ENCODE measurements at places on chromosomes 3 and 15.

GRCh38 chr3:77326586-77326985 lies 286.7 kb downstream of the ROBO2 start:
- DNase-seq, result no peak

- DNase-seq, result no peak
Observed at GRCh38 chr15:85976986-85977385, 102.7 kb upstream of the AGBL1 start.

DNA sequence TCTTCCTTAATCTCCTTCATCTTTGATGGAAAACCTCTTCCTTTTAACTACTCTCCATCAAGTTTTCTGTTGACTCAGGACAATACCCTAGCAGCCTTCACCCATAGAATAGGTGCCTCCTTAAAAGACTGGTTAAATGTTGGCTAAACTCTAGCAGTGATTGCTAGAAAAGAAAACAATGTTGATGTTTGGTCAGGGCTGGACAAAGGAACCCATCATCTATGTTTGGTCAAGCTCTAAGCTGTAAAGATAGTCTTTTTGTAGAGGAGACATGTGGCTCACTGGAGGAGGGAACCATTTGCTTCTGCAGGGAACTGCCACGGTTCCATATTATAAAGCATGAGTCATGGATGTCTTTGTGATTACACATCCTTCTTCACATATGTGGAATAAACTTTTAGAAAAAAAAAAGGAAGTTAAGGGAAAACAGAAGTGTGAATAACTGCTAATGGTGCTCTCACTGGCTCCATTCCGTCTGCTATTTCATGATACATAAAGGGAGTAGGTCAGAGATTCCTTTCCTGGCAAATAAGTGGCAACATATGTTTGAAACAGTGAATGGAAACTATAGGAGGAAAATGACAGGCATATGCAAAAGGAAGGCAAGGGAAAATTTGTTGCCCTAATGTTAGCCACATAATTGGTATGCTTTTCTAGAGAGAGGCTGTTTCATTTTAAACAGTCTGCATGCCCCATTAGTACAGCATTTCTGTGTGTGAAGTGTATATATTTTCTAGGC lies 78.2 kb downstream of the CMSS1 start:
- DNase-seq, result no peak

DNA sequence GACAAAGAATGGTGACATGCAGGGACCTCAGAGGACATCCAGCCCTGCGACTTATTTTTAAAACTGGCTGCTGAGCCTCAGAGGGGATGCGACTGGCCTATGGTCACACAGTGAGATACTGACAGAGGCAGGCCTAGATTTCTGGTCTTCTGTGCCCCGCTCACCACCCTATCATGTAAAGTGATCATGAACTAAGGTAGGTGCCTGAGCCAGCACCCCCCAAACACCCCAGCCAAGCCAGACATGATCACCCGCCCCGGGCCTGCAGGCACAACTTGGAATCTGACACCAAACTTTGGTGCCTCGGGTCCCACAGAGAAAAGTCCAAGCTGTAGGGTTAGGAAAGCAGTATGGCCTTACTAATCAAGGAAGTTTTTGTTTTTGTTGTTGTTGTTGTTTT lies 33.9 kb upstream of the HHATL start:
- no peak for DNase-seq

DNA sequence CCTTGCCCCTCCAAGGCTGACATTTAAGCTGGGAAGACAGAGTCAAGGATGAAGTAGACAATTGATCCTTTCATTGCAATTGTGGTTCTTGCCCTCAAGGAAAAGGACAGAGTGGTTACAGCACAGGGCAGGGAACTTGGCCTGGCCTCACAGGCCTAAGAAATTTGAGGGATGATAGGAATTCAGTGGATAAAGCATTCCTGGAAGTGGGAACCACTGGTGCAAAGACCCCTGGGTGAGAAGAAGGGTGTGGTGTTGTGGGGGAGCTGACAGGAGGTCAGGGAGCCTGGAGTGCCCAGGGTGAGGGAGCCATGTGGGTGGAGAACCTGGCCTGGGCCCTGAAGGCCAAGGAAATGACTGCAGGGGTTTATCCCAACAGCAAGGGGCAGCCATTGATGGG lies 287.4 kb downstream of the UACA start:
- DNase-seq, result no peak

GRCh38 chr3:195257454-195258448 lies 13.2 kb downstream of the XXYLT1 start:
- no peak for DNase-seq

- no peak for DNase-seq
Observed at GRCh38 chr15:31605467-31605931, 278.9 kb downstream of the KLF13 start.

GRCh38 chr3:151329363-151329762 lies at the start of gene P2RY13:
Gene P2RY13 (minus strand): TSS chr3:151329549. CDS start chr3:151329528, 21 bp downstream.
- DNase-seq, result no peak

GRCh38 chr3:22156868-22157267 lies 405.9 kb upstream of the ZNF385D start:
- no peak for DNase-seq

- no peak for DNase-seq
Observed at GRCh38 chr3:106685745-106686144, 691.5 kb upstream of the CCDC54 start.

DNA sequence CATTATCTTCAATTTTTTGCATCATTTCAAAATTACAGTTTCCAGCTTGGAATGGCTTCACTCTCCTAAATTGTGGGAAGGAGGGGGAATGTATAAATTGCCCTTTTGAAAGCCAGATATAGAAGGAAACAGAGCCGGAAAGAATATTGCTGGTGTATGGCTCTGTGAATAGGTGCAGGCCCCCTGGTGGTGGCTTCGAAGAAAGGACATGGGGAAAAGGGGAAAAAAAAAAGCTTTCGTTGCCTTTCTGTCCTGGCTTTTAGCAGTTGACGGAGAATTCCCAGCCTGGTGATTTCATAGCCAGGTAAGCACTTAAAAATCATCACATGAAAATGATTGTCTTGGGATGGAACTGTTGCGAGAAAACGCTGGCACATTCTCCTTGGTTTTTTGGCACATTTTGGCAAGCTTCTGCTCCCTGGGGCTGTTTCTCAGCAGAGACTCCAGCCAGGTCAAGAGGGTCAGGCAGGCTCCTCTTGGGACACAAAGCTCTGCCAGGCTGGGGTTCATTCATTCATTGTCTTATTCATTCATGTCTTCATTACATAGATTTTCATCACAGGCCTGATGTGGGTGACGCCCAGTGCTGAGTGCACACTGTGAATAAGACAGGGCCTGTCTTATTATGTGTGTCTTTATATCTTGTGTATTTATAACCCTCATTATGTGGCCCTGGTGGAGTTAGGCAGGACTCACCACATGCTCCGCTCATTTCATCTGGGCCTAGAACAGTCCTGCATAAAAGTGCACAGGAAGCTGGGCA lies 300.0 kb upstream of the TPM1 start:
- DNase-seq, result peak; percentile 53

DNA sequence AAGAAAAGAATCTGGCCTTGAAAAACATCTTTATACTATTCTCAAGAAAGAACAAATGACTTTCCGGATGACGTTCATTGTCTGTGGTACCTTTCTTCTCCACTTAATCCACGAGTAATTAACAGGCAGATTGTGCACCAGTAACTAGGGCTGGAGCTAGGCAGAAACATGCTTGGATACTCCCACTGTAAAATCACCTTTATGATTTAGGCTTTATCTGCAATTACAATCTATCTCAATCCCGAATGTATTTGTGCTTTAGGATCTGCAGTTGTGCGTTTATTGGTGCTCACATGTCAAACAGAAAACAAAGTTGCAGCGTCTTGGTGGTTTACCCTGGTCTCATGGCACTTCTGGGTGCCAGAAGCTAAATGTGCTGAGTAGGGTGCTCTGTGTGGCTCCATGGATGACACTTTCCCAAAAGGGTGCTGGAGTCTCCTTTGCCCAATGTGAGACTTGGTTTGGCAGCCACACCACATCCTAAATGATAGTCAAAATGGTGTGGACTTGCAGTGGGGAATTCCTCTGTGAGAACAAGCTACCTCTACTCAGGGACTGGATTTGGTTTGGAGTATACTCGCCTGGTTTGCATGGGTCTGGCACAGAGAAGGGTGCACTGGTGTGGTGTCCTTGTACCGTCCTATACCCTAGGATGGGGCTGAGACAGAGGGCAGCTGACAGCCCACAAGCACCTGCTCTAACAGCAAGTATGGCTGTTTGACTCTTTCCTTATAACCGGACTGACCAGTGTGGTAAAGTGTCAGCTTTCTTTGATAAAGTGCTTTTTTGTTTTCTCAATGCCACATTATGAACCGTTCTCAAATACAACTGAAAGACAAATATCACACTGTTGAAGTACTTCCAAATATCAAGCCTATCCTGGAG lies 7.7 kb downstream of the SERP1 start:
- no peak for DNase-seq

DNA sequence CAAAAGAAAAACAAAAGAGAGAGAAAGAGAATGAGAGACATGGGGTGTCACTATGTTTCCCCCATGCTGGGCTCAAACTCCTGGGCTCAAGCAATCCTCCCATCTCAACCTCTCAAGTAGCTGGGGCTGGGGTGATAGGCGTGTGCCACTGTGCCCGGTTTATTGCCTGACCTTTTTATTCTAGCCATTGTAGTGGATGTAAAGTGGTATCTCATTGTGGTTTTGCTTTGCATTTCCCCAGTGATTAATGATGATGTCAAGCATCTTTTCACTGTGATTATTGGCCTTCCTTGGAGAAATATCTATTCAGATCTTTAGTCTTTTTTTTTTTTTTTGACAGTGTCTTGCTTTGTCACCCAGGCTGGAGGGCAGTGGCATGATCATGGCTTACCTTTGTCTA lies 37.7 kb upstream of the GK5 start:
- DNase-seq, result no peak

DNA sequence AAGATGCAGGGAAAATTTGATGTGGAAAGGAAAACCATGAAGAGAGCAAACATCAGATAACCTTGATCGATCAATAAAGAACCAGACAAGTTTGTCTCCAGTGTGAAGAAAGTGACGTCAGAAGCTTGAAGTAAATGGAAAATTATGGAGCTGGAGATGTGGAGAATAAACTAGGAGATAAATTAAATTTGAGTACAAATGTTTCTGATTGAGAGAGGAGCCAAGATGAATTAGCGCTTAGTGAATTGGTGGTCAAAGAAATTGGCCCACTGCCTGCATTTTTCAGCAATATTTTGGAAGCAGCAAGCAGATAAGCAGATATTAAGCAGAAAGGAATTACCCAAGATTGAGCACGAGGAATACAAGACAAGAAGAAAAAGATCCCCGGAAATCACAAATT lies 567.3 kb upstream of the ZNF385D start:
- no peak for DNase-seq

DNA sequence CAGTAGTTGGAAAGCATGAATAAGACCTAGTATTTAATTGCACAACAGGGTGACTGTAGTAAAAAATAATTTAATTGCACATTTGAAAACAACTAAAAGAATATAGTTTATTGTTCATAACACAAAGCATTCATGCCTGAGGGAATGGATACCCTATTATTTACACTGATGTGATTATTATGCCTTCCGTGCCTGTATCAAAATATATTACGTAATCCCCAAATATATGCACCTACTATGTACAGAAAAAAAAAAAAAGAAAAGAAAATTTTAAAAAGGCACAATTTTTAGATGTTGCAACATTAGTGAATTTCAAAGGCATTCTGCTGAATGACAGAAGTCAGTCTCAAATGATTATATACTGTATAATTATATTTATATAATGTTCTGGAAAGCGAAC lies 647.2 kb upstream of the BCHE start:
- no peak for DNase-seq

GRCh38 chr3:122392868-122393844 lies 9.2 kb downstream of the FAM162A start:
- no peak for DNase-seq

GRCh38 chr3:133995264-133995663 lies 34.5 kb downstream of the SLCO2A1 start:
- no peak for DNase-seq

- no peak for DNase-seq
Observed at GRCh38 chr3:34312684-34313083, 514.3 kb downstream of the PDCD6IP start.

- no peak for DNase-seq
Observed at GRCh38 chr3:143081844-143082778, 37.5 kb upstream of the CHST2 start.

DNA sequence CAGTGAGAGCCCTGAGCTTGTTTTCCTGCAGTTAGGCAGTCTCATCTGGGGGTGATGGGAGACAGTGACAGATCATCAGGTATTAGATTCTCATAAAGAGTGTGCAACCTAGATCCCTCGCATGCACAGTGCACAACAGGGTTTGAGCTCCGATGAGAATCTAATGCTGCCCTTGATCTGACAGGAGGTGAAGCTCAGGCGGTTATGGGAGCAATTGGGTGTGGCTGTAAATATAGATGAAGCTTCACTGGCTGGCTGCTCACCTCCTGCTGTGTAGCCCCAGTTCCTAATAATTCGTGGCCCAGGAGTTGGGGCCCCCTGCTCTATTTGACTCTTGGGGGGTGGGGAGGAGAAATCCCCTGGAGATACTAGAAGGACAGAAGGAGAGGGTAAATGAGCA lies 309.4 kb upstream of the STT3B start:
- no peak for DNase-seq

GRCh38 chr3:35141406-35141805 lies 497.9 kb upstream of the ARPP21 start:
- DNase-seq, result no peak

GRCh38 chr15:41894791-41895463 lies 1.1 kb upstream of the SPTBN5 start:
- DNase-seq, result no peak

DNA sequence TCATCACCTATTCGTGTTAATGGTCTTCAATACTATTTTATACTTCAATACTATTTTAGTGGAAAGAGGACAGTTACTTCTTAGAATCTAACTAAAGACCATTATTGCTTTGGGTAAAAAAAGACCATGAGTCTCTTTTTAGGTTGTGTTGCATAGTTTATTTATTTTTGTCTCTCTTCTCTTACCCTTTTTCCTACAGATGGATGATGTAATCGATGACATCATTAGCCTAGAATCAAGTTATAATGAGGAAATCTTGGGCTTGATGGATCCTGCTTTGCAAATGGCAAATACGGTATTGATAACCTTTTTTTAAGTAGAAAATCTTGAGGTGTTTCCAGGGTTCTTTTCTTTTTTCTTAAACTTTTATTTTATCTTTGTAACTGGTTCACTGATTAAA lies 58.5 kb upstream of the SAMMSON start:
- DNase-seq, result no peak

DNA sequence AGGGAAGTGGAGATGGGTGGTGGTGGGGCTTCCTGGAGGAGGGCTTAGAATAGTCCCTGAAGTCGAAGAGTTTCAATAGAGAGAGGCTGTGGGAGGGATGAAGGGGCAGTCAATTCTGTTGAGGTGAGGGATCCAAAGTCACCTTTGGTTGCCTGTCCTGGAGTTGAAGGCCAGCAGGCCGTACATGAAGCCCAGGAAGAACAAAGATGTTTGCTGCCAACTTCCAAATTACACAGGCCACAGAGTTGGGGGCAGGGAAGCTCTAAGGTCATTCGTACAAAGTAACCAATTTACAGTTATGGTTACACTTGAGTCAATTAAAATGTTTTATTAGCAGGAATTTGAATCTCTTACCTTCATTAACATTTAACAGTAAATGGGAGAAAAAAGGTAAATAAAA lies 77.9 kb downstream of the FOXB1 start:
- no peak for DNase-seq

- DNase-seq, result no peak
Observed at GRCh38 chr3:194125442-194125841, 10.5 kb upstream of the HES1 start.

Measured in head of caudate nucleus (tissue), 42 donors.